Left kidney (tissue), 8 donors: ENCODE measurements at places on chromosomes 3 and 15.

DNA sequence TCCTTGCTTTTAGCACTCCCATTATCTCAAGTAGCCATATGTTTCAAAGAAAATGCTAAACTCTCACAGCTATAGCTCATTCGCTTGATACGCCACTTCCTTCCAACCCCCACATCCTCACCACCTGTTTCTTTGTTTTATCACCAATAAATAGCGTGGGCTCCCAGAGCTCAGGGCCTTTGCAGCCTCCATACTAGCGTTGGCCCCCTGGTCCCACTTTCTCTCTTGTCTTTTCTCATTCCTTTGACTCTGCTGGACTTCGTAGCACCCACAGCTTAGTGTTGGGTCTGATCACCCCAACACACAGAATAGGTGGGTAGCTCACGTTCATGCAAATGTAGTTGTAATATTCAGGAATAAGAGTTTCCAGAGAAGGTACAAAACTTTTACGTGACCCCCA, 4.1 kb upstream of the GPD1L start:
- no peak for DNase-seq

- no peak for DNase-seq
Observed at GRCh38 chr3:127961963-127962362, 46.9 kb downstream of the KBTBD12 start.

GRCh38 chr3:189967254-189967865, 153.3 kb downstream of the P3H2 start:
- peak; percentile 75 for DNase-seq

DNA sequence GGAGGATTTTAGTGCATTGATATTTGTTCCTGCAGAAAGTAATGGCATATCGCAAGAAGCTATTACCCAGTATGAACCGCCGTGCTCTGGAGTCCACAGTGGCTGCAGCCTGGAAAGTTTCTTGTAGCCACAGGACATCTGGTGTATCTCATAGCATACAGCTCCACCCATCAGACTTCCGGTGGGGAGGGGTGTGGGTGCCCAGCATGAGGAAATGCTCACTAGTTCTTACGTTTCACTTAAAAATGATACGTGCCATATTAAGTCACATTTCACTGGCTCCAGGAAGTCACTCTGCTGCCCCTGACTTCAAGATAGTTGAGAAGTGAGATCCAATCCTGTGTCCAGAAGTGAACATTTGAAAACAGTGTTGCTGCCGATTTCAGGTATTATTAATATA, 990.4 kb downstream of the GBE1 start:
- DNase-seq: no peak

DNA sequence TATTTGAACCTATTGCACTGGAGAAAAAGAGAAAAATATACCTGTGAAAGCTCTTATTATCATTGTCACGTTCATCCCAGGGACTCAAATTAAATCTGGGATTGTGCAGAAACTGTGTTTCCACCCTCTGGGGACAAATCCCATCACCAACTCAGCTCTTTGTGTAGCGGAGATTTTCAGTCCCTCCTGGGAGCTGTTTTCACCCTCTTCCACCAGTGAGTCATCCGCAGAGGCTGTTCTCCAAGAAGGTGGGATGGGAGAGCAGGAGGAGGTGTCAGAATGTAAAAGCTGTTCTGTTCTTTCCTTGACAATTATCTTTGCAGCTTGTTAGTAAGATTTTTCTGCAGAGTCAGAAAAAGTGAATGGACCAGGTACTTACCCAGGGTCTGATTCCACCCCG, 28.0 kb downstream of the SV2B start:
- DNase-seq: no peak

DNA sequence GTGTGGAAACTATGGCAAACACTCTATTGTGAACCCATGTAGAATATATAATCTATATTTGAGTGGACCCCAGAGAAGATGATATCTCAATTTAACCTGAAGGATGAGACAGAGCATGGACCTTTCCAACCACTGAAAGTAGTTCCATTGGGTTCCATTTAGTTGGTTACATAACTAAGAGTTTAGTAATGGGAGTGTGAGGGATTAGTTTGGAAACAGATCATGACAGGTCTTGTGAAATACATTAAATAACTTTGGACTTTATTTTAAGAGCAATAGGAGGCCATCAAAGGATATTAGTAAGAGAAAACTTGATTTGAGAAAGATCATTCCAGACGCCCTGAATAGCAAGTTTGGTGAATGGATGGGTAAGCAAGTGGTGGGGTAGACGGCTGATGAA, 487.2 kb upstream of the ROBO2 start:
- DNase-seq: no peak

GRCh38 chr15:70197945-70198361, 100.2 kb upstream of the TLE3 start:
- no peak for DNase-seq

DNA sequence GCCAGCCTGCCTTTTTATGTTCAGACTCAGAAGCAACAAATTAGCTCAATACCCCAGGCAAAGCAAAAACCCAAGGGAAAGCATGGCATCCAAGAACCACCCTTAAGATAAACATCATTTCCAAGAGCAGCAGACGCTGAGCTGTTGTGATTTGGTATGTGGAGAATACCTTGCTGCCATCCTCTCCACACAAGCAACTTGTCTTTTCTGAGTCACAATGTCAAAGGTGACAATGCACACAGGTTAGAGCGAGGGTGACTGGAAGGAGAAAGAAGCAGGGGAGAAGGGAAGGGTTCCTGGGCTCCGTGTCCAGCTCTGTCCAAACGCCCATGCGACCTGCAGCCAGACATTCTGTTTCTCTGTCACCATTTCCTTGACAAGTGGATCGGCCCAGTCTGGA, 6.0 kb downstream of the PCSK6 start:
- no peak for DNase-seq

- DNase-seq: no peak
Observed at GRCh38 chr15:39323157-39323556, 257.7 kb upstream of the THBS1 start.

GRCh38 chr3:140863580-140864009, 78.0 kb upstream of the SLC25A36 start:
- DNase-seq: peak; percentile 72

- no peak for DNase-seq
Observed at GRCh38 chr15:87155771-87156170, 1076.1 kb downstream of the AGBL1 start.

- no peak for DNase-seq
Observed at GRCh38 chr3:134552784-134553183, 66.9 kb downstream of the CEP63 start.

- no peak for DNase-seq
Observed at GRCh38 chr3:186169379-186169778, 60.5 kb upstream of the ETV5 start.

DNA sequence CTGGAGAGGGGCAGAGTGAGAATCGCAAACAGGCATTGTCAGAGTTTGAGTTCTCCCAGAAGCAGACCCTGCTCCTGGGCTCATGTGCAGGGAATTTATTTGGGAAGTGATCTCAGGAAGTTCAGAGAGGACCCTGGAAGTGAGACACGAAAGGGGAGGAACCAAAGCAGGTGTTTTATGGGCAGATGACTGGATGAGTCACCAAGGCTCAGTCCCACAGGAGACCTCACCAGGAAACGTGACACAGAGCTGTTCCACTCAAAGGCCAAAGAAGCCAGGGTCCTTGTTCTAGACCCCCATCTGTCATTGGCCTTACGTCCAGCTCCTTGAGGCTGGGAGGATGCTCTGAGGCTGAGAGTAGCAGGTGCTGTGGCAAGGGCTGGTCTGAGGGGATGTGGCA, 43.4 kb upstream of the SEC22A start:
- no peak for DNase-seq

DNA sequence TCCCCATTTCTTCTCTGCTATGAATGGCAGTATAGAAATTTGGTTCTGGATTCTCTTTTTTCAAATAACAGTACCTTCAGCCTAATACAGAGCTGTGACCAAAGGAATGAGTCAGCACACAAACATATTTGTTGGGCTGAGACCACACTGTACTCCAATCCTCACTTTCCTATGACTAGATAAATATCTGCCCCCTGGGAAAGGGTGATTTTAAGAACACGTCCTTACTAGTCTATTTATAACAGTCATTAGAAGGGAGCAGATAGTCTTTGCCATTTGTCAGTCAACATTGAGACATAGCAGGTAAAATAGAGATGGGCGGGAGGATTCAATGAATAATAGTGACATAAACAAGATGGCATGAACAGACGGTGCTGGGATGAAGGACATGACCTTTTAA, 461.3 kb downstream of the MCTP2 start:
- no peak for DNase-seq

DNA sequence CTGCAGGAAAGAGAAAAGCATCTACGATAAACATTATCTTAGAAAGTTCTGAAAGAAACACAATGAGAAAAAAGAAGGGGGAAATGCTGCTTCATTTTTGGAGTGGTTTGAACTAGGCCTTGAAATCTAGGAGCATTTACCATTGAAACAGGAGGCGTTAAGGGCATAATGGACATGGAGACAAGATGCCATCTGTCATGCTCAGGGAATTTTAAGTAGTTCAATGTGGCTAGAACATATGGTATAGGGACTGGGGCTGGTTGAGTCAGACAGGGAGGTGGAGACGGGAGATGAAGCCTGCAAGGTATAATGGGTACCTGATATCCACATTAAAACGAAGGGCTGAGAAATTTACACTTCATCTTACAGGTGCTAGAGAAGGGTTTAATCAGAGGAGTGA, 10.4 kb upstream of the PLAAT1 start:
- no peak for DNase-seq

GRCh38 chr15:29259233-29259632, 10.4 kb downstream of the NSMCE3 start:
- DNase-seq: no peak

DNA sequence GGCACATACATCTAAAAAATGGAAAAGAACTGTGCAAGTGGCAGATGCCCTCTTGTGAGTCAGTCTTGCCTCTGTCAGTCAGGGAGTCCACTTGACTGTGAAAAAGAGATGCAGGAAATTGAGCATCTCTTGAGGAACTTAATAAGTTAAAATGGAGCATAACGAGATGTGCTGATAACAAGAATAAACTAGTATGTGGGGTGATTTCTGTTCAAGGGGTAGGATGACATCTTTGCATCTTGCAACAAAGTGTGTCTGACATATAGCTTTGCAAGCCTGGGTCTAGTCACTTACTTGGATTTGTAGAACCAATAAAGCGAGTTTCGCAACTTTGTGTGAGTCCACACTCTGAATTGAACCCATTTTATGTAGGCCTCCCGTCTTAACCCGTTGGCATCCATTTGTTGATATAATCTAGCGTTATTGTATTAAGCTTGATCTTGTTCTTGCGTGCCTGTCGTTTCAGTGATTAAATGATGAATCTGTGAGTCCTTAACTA, 2.2 kb downstream of the USP3 start:
- DNase-seq: no peak

DNA sequence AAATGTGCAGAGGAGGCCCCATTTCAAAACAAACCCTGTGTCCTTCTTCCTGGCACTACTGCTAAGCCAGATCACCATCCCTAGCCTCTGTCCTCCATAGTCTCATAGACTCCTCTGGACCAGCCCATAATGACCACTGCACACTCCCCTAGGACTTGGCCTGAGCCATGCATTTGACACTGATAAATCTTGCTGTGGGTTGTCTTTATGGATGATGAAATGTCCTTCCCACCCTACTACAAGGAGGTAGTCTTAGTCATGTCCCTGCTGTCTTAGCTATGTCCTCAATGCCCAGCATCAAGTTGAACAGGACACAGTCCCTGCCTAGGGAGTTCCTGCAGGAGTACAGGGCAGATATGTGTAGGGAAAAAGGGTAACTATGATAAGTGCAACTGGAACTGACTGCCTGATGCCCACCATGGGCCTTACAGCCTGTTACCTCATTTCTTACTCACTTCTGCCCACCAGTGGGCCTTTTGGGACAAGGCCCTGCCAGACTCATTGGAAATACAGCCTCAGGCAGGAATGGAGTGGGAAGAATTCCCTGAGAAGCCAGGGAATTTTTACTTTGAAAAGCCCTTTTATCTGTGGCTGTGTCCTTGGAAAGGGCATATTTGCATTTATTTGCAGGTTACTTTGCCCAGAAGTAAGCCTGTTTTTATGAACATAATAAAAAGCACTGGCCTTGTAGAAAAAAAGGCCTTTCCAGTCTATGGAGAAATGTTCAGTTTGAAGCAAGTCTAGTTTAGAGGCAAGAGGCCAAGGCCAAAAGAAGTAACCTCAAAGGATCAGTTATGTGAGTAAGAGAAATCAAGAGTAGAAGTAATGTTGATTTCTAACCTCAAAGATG, 199.6 kb upstream of the EIF1B start:
- no peak for DNase-seq

- DNase-seq: no peak
Observed at GRCh38 chr15:98955331-98955730, 52.3 kb downstream of the PGPEP1L start.

- DNase-seq: peak; percentile 12
Observed at GRCh38 chr3:94293793-94294195, 230.9 kb downstream of the NSUN3 start.

GRCh38 chr3:151923901-151924300, 50.5 kb downstream of the SUCNR1 start:
- no peak for DNase-seq

DNA sequence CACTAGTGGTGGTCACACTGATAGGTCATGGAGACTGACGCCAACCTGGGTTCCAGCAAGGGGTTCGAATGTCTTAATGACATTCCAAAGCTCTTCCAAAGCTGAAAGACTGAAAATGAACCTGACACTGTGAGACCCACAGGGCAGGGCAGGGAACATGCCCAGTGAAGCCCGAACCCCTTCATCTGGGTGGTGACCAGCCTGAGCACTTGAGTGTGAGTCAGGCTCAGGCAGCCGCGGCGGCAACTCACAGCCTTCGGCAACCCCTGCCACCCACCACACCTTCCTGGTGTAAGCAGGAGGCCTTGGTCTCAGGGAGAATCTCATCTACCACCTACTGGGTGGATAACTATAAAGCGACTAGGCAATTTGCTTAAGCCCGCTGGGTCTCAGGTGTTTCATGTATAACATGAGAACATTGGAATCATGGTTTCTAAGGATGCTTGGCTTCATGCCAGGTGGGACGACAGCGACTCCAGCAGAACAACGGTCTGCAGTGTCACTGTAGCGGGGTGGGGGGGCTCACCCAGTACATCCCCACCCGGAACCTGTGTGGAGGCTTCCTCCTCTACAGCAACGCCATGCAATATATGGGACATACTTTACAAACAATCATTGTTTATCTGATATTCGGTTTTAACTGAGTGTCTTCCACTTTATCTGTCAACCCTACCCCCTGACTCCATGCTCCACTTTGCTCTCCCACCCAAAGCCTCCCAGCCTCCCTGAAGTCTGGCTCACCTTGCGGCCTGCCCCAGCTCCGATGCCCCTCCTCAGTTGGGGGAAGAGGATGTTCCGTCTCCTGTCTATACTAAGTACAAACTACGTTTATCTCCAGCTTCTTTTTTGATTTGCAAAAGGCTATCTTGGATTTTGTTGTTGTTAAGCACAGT, 125.0 kb upstream of the MEF2A start:
- no peak for DNase-seq

DNA sequence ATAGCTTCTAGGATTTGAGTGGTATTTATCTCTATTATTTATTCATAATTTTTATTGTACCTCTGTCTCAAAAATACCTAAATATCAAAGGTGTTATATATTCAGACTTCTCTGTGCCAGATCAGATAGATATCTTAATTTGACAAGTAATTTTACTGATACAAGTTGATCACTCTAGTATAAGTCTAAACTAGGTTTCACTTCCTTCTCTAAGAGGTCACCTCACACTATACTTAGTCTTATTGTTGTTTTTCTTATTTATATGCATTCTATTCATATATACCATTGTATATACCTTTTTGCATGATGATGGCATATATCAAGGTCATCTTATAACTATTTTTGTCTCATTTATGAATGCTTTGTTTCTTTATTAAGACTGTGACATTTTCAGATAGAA, 26.4 kb upstream of the HGD start:
- no peak for DNase-seq
